ENCODE measurements at places on chromosomes 13 and 19.

DNA sequence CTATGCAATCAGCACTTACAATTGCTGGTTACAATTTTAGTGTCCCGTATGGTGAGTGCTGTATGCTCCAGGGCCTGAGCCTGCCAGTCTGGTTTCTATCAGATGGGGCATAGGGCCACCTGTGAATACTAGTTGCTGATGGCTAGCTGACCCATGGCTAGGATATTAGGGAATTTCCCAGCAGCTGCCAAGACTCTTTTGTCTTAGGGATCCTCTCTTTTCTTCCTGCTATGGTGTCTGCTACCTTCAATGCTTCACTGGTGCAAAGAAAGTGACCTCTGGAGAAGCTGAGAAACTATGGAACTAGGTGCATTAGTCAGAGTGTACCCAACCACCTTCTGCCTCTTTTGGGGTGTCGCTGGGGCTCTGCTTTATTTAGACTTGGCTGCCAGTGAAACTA, 11.6 kb downstream of the CCDC169 start:
- DNase-seq: no peak

DNA sequence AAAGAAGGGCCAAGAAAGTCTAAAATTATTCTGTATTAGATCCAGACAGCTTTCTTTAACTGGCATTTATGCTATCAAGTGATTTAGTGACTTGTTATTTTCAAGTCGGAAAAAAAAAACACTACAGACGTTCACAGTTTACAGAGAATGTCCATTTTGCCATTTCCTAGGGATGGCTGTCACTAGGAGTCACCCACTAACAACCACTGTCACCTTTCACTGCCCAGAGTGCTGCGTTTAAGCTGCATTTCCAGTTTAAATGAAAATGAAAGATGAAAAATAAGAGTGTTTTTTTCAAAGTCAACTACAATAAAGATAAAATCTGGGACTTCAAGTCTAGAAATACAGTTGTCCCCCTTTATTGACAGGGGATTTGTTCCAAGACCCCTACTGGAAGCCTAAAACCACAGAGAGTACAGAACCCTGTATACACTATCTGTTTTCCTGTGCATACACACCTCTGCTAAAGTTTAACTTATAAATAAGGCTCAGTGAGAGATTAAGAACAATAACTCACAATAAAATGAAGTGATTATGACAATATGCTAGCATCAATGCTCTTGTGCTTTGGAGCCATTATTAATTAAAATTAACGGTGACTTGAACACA, 112.5 kb downstream of the SACS start:
- no peak for DNase-seq

DNA sequence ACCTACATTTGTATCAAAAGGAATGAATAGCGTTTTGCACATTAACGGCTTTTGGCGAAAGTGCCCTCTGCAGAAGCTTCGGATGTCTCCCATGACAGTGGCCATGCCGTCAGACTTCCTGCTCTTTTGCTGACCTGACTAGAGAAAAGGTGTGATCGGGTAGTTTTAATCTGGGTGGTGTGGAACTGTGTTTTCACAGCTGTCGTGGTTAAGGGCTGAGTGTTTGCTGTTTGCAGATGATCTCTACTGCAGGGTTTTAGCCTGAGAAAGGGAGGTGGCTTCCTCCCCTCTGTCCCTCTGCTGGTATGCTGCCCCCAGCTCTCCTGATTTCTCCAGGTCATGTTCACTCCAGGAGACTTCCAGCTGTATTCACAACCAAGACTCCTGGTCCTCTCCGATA, 22.4 kb downstream of the ZNF71 start:
- DNase-seq: no peak

DNA sequence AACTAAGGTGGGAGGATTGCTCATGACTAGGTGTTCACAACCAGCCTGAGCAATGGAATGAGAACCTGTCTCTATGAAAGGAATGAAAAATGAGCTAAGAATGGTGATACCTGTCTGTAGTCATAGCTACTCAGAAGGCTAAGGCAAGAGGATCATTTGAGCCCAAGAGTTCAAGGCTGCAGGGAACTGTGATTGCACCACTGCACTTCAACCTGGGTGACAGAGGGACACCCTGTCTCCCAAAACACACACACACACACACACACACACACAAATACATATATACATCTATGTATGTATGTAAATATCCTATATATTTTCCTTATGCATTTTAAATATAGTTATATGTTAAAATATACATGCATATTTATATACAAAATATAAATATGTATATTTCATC, 7.4 kb upstream of the ZNF433 start:
- no peak for DNase-seq

GRCh38 chr13:20080377-20081164, 80.3 kb downstream of the GJA3 start:
- no peak for DNase-seq

DNA sequence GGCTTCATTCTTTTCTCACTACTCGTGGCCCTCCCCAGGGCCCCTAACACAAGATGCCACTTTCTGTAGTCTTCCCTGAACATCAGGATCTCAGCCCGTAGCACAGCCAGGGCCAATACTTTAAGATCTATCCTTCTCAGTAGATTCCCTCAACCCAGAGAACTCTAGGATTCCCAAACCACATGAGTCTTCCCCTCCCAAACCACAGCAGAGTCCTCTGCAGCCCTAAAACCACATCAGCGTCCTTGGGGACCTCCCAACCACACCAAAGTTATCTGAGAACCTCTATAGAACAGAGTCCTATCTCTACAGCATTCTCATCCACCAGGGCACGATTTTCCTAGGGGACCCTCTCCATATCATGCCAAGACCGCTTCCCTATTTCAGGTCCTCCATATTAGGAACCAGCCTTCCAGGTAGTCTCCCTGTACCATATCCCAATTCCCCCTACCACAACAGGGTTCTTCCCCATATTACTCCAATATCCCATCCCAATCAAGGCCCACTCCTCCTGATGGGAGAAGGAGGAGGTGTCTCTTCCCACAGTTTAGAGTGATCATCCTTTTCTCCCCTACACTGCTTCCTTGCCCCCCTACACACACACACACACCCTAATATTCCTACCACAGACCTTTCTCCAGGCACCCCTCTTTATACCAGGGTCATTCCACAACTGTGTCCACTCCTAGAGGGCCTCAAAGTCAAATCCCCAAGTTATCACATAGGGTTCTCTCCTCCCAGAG, 1.4 kb downstream of the DYRK1B start:
- no peak for DNase-seq

Measured in Caki2 (cell line).